ENCODE measurements at places on chromosomes 5 and 9. TPM values are rescaled to one million over a fixed set of nuclear protein-coding genes. Genes with fewer than 3 reads are reported as not detected.

DNA sequence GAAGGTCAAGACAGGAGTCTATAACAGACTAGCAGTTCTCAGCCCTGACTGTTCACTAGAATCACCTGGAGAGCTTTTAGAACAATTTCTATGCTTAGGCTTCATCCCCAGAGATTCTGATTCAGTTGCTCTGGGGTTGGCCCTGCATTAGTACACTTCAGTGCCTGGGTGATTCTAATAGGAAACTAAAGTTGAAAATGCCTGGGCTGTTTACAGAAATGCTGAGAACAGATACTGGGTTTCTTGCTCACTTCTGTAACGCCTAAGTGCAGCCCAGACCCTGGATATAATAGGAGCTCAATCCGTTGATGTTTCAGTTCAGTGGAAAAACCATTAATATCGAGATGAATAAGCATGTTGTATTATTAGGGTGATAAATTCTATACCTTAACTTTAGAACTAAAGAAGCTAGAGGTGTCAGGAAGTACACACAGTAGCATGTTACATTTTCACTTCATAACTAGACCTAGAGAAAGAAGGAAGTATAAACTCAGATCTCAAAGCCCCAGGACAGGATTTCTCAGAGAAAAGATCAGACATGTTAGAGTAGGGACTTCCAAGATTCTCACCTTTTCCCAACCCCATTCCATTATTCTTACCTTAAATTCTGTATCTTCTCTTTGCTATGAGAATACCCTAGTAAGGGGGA lies 20.4 kb downstream of the HAVCR2 start:
- no peak for DNase-seq

GRCh38 chr5:32589942-32590869 lies 4.8 kb downstream of the SUB1 start:
- peak; percentile 27 for DNase-seq

The CCDC192 gene
- total RNA-seq, result not detected

The NDUFS6 gene
- 102 TPM for total RNA-seq

GRCh38 chr5:149405550-149406202 lies 26.6 kb upstream of the IL17B start:
- no peak for DNase-seq

The IFNB1 gene
- total RNA-seq, result not detected

- peak; percentile 13 for DNase-seq
These were observed 459.7 kb downstream of the BNC2 start for GRCh38 chr9:16410601-16411280.

DNA sequence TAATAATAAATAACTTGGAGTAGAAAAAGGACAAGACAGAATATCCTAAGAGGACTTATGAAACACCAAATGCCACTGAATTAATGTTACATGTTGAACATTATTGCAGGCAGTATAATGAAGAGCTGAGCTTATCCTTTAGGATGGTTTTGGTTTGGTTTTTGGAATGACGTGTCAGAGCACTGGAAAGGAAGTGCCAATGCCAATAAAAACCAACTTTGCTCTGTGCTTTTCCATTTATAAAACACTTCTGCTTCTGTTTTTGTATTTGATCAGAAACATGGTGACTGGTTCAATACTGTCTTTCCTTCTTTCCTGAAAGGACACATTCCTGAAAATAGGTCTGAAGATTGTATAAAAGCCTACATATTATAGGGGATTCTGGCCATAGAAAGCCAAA lies 4.2 kb downstream of the MEGF10 start:
- no peak for DNase-seq

DNA sequence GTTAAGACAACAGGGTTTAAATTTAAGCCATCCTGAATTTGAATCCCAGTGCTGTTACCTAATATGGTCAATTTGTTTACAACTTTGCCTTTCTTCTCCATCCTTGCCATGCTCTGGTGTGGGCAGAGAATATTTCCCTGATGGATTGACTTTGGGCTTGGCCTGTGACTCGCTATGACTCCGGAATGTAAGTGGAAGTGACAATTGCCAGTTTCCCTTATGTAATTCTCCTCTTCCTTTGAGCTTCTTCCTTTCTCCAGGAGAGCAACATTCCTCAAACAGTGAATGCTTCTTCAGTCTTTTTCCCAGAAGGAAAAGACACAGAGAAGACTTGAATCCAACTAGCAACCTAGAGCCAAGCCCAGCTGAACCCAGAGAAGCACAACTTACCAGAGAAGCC lies 159.1 kb downstream of the LURAP1L start:
- peak; percentile 82 for DNase-seq

- no peak for DNase-seq
These were observed 448.9 kb downstream of the MED10 start for GRCh38 chr5:5929291-5930020.

All from HT1080 (cell line).